Uterus (tissue), 4 donors: ENCODE measurements at places on chromosomes 6 and 20. TPM values are rescaled to one million over a fixed set of nuclear protein-coding genes. Genes with fewer than 3 reads are reported as not detected.
A peak's percentile ranks its signal among the peaks of the same experiment; 100 is the strongest.

ENPP5 gene
- total RNA-seq, result 8.1 TPM

GRCh38 chr20:48483334-48484066, 344.3 kb downstream of the PREX1 start:
- H3K27ac ChIP-seq, result no peak overlapping the region
- no peak for DNase-seq
- no peaks in the 10 kb centered on the region for H3K36me3 ChIP-seq
- H3K4me1 ChIP-seq, result no peaks in the 10 kb centered on the region
- H3K27me3 ChIP-seq, result no peaks in the 10 kb centered on the region
- no peak overlapping the region for H3K4me3 ChIP-seq

GRCh38 chr6:75446241-75446880, 47.2 kb downstream of the FILIP1 start:
- no peaks in the 10 kb centered on the region for H3K36me3 ChIP-seq
- H3K4me3 ChIP-seq, result no peak overlapping the region
- H3K4me1 ChIP-seq, result no peaks in the 10 kb centered on the region
- H3K27ac ChIP-seq, result no peak overlapping the region

DNA sequence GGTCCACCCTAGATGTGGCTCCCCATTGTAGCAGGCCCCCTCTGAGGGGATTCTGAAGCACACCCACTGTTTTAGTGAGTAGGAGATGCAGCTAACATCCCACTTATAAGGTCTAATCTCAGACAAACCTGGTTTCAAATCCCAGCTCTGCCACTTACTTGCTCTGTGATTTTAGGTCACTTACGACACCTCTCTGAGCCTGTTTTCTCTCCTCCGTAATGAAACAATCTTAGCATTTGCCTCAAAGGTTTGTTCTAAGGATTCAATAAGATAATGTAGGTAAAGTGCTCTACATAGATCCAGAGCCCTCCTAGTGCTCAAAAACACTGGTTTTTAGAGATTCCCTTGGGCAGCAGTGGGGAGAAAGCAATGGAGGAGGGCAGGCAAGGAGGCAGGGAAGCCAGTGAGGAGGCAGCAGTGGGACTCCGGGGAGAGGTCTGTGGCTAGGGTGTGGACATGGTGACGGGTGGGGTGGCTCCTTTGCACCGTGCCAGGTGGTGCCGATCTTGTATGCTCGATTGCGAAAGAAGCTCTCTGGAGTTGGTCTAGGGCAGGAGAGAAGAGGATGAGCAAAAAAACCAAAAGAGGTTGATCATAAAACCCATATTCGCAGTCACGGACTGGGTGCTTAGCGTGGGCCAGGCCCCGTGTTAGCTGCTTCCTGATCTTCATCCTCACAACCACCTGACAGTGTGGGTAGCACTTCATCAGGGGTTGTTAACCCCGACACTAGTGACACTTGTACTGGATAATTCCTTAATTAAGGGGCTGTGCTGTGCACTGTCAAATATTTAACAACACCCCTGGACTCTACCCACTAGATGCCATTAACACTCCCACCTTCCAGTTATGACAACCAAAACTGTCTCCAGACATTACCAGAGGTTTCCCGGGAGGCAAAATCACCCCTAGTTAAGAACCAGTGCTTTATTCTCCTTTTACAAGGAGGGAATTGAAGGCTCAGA, 16.8 kb upstream of the PTGIS start:
- no peaks in the 10 kb centered on the region for H3K27me3 ChIP-seq
- H3K4me1 ChIP-seq, result peaks cover 38% of the 10 kb centered on the region
- H3K27ac ChIP-seq, result peak overlapping the region; percentile 95
- no peak overlapping the region for H3K4me3 ChIP-seq

- peak; percentile 45 for DNase-seq
- no peak overlapping the region for H3K27ac ChIP-seq
- no peaks in the 10 kb centered on the region for H3K36me3 ChIP-seq
- H3K4me3 ChIP-seq, result no peak overlapping the region
- H3K27me3 ChIP-seq, result no peaks in the 10 kb centered on the region
- no peaks in the 10 kb centered on the region for H3K4me1 ChIP-seq
These were observed 71.0 kb downstream of the TRAM2 start for GRCh38 chr6:52505726-52506409.

GRCh38 chr6:170437719-170438401, 115.2 kb downstream of the PSMB1 start:
- H3K27me3 ChIP-seq, result no peaks in the 10 kb centered on the region
- H3K36me3 ChIP-seq, result no peaks in the 10 kb centered on the region
- no peak for DNase-seq
- H3K27ac ChIP-seq, result no peak overlapping the region
- peaks cover 9% of the 10 kb centered on the region for H3K4me1 ChIP-seq
- no peak overlapping the region for H3K4me3 ChIP-seq

GRCh38 chr20:6287471-6287870, 164.6 kb upstream of the FERMT1 start:
- H3K4me1 ChIP-seq, result no peaks in the 10 kb centered on the region
- no peak overlapping the region for H3K27ac ChIP-seq
- no peak overlapping the region for H3K4me3 ChIP-seq
- H3K27me3 ChIP-seq, result no peaks in the 10 kb centered on the region
- DNase-seq, result no peak
- H3K36me3 ChIP-seq, result no peaks in the 10 kb centered on the region
